Cardiac septum (tissue), 1 donor: ENCODE measurements at places on chromosomes 7 and 10.

- no peak for DNase-seq
Observed at GRCh38 chr10:66943590-66943989, 17.8 kb downstream of the LRRTM3 start.

DNA sequence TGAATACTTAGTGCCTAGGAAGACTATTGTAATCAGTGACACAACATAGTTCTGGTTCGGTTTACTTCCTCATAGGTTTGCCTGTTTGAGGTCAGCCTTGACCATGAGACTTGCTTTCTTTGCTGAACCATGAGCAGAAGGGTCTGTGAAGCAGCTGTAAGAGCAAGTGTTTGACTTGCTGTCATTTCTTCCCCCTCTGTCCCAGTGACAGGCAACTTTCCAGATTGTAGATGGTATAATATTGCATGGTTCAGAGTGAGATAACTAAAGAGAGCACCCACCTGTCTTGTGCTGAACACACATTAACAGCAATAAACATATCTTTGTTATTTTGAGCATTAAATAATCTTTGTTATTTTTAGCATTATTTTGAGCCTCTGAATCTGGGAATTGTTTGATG is 9.3 kb upstream of the RTKN2 start:
- no peak for DNase-seq

DNA sequence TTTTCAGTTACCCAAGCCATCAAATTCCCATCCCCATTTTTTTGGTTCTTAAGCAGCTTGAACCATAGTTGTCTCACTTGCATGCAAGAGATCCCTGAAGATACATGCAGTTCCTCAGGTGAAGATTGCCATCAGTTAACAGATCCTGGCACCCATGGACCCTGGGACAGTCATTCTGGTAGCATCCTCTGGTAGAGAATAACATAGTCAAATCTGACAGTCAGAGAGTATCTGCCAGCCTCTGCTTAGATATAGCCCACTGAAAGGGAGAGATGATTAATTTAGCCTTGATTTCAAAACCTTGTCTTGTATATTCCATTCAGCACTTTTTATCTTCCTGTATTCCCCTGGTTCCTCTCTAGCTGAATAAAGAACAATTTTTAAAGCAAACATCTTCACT is 280.4 kb downstream of the KCNMA1 start:
- no peak for DNase-seq

DNA sequence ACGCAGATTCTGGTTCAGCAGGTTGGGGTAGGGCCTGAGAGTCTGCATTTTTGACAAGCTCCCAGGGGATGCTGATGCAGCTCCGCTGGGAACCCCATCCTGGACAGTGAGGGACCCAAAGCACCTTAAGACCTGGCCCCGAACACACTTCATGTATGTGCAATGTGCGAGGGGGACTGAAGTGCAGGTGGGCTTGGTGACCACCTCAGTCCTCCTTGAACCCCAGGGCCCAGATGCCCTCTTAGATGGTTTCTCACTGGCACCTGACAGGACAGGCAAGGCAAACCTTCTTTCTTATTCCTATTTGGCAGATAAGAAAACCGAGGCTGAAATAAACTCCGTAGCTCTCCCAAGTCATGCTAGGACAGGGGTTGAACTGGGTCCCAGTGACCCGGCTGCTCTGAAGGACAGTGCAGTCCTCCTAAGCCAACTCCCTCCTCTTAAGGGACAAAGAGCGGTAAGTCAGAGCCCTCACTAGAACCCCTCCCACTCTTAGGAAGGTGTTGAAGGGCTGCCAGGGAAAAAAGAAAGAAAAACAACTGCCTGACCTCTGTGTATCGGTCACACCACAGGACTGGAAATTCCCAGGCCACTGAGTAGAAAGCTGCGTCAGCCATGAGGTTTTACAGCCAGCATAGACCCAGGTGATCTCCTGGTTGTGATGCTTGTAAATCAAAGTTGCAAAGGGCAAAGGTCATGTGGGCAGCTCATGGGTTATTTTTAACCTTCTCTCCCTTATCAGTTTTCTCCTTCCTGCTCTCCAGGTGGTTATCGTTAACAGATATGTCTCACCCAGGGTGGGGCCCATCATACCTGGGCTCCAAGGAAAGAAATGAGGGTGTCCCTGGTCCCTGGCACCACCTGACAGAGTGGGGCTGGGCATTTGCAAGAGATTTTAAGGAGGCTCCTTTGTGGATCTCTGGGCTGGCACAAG is 90.9 kb upstream of the SMNDC1 start:
- no peak for DNase-seq

- DNase-seq: no peak
Observed at GRCh38 chr10:127398140-127398970, 150.8 kb upstream of the NPS start.
